Omental fat pad (tissue), 4 donors: ENCODE measurements at places on chromosomes 16 and 17. TPM values are rescaled to one million over a fixed set of nuclear protein-coding genes. Genes with fewer than 3 reads are reported as not detected.

SLC5A11 gene
- total RNA-seq: 0.28 TPM

TBC1D26 gene
- total RNA-seq: not detected

CA5A gene
- not detected for total RNA-seq

DNA sequence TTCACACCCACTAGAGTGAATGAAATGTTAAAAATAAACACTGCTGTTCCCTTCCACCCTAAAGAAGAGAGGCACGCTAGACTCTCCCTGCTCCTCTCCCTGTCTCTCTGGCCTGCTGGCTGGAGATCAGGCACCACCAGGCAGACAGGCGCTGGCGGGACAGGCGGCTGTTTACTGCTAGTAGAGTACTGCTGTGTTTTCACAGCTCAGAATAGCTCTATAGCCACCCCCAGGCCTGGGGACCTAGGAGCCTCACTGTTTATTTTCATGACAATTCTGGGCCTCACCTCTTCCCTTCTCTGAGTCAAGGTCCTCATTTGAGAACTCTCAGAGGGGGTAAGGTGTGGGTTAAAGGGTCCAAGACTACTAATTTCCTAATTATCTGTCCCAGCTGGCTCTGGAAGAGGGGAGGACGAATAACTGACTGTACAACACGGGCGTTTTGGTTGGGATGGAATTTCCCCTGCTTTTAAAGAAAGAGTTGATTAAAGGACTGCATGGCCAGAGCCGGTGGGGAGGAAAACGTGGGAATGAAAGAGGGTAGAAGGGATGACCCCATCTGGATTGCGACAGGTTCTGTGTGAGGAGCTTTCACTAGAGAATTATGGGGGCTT, 9.0 kb upstream of the G6PC1 start:
- no peak for DNase-seq

DNA sequence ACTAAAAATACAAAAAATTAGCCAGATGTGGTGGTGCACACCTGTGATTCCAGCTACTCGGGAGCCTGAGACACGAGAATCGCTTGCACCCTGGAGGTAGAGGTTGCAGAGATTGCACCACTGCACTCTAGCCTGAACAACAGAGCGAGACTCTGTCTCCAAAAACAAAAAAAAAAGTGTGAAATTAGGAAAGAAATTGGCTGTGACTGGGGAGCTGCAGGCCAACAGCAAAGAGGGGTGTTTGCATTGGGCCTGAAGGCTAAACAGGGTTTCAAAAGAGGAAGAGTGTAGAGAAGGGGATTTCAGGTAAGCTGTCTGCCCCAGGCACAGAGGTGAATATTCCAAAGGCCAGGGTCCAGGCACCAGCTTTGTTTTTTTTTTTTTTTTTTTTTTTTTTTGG, 9.4 kb downstream of the BMERB1 start:
- DNase-seq: no peak

- no peak for DNase-seq
Observed at GRCh38 chr16:19823322-19823721, 61.3 kb downstream of the GPRC5B start.

DNA sequence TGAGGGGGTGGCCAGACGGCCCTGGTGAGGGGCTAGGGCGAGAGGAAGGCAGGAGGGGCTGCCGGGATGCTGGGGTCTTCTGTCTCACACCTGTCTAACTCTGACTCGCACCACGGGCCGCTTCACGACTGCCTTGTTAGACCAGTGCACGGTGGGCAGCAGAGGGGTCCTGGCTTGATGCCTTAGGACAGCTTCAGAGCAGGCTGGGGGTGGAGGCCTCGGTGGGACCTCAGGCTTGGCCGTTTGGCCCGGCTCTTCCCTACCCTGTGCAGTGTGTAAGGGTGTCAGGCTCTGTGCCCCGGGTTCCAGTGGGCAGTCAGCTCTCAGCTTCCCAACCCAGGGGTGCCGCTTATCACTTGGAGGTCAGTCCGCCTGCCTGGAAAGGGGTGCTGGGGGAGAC, 100.7 kb downstream of the OR1D5 start:
- no peak for DNase-seq

DNA sequence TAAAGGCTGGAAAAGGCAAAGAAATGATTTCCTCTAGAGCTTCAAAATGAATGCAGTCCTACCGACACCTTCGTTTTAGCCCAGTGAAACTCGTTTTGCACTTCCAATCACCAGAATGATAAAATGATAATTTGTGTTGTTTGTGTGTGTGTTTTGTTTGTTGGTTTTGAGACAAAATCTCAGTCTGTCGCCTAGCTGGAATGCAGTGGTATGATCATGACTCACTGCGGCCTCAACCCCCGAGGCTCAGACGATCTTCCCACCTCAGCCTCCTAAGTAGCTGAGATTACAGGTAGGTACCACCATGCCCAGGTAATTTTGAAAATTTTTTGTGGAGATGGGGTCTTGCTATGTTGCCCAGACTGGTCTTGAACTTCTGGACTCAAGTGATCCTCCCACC, 3.4 kb upstream of the EVPLL start:
- no peak for DNase-seq

DNA sequence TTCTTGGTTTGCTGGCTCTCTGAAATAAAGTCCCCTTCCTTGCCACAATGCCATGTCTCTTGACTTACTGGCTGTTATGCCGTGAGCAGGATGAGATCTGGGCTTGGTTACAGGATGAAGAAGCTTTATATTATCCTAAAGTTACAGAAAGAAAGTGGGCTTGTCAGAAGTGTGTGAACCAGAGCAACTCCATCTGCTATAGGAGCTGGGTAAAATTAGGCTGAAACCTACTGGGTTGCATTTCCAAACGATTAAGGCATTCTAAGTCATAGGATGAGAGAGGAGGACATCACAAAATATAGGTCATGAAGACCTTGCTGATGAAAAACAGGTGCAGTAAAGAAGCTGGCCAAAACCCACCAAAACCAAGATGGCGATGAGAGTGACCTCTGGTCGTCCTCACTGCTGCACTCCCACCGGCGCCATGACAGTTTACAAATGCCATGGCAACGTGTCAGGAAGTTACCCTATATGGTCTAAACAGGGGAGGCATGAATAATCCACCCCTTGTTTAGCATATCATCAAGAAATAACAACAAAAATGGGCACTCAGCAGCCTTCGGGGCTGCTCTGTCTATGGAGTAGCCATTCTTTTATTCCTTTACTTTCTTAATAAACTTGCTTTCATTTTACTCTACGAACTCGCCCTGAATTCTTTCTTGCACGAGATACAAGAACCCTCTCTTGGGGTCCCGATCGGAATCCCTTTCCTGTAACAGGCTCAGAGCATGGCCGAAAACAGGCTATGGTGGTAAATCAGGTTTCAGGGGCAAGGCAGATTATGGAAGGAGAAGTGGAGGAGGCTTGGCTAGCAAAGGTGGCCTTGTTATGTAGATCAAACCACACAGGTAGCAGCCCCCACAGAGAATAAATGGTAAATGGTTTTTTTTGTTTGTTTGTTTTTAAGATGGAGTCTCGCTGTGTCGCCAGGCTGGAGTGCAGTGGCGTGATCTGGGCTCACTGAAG, 81.3 kb upstream of the C16orf82 start:
- no peak for DNase-seq
